OCI-M1 (cell line): ENCODE measurements at places on chromosomes 5 and 9.

- peak; percentile 0 for DNase-seq
These were observed 9.5 kb upstream of the COMMD10 start for GRCh38 chr5:116075191-116075831.

GRCh38 chr5:131064669-131065371 is 100.2 kb downstream of the HINT1 start:
- no peak for DNase-seq

- no peak for DNase-seq
These were observed 674.4 kb downstream of the PRR16 start for GRCh38 chr5:121138495-121138907.

DNA sequence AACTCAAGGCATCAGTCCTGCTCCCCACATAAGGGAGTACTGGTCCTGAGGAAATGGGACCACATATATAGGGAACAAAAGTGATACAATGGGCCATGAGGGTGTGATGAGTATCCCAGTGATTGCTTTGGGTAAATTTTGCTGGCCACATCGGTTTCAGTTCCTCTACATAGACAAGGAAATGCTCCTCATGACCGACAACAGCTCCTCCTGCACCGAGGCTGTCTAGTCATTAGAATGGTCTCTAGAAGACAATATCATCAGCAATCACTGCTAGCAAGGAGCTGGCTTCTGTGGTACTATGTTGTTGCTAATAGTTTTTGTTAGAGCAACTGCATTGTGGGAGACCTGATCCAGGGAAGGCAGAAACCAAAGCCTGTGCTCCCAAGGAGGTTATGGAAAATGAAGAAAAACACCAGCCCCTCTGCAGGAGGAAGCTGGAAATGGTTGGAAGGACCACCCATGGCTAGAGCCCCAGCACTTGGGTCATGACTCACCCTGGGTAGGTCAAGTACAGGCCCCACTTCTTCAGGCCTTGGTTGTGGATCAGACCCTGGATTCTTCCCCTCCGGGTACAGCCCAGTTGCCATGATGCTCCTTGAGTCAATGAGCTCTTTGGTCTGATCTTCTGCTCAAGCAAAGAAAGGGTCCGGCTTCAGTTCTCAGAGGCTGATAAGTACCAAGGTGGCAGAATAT is 3.4 kb upstream of the CTSL start:
- DNase-seq, result no peak

DNA sequence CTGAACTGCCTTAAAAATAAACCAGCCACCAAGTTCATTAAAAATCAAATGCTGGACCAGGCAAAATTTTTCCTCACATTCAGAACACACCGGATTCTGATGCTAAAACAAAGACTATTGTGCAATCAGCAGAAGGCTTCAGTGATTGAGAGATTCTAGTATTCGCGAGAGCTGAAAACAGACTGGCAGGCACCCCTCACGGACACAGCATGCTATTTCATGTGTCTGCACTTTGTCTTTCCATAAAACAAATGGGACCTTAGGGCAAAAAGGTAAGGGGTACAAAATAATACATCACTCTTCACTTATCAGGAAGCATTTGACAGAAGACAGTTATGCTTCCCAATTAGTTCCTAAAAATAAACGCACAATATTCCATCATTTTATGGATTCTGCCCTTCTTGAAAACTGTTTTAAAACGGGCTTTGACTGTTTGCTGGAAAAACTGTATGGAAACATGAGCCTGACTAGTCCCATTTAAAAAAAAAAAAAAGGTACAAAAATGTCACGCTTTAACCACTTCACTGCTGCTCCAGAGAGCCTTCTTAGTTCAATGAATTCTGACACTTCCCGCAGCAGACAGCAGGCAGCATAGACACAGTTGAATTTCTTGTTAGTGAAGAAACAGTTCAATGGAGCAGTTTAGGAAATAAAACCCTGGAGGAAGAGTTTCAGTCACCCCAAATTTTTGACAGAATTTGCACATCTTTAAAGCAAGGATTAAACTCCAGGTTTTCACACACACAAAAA is 99.2 kb downstream of the MED27 start:
- no peak for DNase-seq

DNA sequence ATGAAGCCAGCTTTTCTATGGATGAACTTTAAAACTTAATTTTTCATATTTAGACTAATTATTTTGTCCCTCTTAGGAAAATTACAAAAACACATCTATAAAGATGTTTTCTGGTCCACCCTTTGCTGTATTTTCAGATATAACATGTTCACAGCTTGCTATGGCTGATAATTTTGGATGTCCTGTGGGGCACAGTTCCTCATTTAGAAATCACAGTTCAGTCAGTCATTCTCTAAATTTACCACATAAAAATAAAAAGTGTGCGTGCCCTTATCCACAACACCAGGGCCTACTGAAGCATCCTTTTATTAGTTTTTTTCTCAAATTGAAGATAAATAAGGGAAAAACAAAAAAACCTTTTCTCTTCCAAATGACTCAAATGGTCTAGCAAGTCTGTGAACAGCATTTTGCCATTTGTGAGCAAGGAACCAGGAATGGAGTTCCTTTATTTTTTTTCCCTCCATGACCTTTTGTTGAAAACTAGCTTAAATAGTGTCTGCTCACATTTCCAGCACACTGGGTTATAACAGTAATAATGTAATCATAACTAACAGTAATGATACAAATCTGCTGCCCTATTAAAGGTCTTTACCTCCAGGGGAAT is 87.1 kb downstream of the CEMIP2 start:
- peak; percentile 44 for DNase-seq
